ENCODE measurements at places on chromosomes 7 and 10.

DNA sequence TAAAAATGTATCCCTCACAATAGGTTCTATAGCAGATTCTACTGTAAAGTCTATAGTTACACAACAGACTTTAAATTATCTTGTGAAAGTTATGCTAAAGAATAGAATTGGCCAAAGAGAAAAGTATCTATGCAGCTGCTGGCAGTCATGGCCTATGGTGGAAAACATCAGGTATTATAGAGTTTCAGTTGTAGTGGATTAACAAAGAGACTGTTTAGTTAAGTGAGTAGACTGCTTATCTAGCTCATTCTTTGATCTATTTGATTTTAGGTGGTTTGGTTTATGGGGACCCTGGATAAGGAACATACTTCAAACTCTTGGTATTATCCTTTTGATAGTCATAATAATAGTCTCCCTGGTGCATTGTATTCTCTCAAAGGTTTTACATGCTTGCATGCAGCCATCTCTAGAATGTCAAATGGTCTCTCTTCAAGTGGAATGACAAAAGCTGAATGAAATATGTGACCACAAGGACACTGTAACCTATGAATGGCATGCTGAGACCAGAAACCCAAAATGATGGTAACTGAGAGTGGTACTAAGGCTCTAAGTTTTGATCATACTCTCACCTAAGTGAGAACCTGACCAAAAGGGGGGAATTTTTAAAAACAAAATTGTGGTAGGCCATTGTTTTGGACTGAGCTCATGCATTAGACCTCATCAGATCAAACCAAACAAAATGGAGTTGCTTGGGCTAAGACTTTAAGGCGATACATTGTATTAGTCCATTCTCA lies 54.9 kb upstream of the NAMPT start:
- DNase-seq: no peak

GRCh38 chr10:3631701-3632330 lies 153.2 kb downstream of the KLF6 start:
- no peak for DNase-seq

DNA sequence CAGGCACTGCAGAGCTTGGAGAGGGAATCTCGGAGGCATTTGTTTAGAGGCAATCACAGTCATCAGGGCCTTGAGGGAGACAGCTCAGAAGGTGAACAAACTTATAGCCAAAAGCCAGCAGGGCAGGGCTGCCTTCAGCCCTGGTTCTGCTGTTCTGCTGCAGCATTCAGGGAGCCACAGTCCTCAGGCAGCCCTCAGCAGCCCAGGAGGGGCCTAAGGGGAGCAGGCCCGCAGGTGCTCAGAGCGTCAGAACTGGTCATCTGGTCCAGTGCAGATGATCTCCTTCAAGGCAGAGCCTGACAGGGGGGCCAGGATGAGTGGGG lies 84.7 kb downstream of the ARHGAP22 start:
- no peak for DNase-seq

DNA sequence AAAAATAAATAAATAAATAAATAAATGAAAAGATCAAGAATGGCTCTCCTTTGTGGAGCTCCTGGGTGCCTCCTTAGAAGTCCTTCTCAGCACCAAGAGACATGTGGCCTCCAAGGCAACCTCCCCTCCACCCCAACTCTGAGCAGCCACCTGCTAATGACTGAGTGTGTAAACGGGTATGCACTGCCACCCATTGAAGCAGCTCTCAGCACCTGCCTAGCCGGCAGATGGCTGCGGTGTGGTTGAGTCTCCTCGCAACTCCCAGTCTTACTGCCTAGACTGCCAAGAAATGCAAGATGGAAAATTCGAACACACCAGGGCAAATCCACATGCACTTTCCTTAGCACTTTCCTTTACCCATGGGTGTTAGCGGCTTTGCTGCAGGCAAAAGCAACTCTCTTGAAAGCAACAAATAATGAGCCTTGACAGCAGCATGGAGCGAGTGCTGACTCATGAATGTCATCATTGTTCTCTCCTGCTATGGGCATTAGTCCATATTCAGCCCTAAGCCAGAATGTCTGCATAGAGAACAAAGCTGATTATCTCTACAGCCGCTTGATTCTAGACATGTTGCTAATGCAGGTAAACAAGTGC lies 913.9 kb upstream of the AUTS2 start:
- DNase-seq: no peak

DNA sequence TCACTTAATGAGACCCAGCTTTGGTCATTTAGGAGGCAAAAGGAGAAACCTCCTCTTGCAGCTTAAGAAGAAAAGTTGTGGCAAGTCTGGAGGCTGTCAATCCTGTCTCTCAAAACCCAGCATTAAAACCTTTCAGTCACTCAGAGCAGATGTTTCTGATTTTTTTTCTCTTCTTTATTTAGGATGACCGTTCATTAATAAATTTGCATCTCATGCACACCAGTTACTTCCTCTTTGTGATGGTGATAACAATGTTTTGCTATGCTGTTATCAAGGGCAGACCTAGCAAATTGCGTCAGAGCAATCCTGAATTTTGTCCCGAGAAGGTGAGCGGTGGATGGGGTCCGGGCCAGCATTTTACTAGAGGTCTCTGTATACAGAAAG lies 32.0 kb downstream of the TMEM248 start:
- DNase-seq: no peak

DNA sequence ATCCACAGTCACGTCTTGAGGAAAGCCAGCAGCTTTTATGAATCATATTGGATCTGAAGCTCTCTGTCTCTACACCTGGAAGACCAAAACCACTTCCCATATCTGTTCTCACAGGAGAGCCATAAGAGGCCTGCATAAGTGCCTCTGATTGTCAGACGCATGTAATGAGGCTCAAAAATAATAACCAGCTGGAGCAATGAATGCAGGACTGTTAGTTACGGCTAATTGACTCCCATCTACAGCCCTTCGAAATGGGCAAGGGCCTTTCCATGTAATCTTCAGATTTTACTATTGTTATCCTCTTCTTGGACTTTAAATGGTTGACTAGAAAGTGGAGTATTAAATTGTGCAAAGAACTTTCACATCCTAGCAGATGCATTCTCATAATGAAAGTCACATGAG lies 4.4 kb upstream of the SEMA3C start:
- no peak for DNase-seq

DNA sequence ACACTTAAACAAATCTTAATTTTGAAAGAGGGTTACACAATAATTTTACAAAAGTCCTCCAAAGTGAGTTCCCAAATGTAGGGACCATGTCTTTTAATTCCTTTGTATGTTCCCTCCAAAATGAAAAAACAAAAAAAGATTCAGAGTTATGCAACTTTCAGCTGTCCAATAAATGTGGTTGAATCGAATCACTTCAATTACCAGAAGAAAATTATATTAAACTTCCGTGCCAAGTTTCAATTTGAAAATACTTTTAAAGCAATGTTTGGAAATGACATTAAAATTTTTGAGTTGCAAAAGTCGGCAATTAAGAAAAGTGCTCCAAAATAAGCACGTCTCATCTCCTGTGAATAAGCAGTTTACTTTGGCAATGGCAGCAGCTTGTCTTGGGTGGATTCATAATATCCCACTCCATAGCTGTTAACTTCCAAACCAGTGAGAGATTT lies 60.3 kb upstream of the C1GALT1 start:
- DNase-seq: no peak

DNA sequence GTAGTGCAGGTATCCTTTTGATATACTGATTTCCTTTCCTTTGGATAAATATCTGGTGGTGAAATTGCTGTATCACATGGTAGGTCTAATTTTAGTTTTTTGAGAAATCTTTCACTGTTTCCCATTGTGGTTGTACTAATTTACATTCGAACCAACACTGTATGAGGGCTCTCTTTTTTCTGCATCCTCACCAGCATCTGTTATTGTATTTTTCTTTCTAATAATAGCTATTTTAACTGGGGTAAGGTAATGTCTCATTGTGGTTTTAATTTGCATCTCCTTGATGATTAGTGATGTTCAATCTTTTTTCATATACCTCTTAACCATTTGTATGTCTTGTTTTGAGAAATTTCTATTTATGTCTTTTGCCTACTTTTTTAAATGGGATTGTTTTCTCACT lies 335.4 kb upstream of the MTPN start:
- no peak for DNase-seq

GRCh38 chr7:90777041-90777440 lies 180.9 kb downstream of the CDK14 start:
- no peak for DNase-seq

- DNase-seq: no peak
These were observed 52.2 kb downstream of the STEAP1B start for GRCh38 chr7:22447762-22448161.

DNA sequence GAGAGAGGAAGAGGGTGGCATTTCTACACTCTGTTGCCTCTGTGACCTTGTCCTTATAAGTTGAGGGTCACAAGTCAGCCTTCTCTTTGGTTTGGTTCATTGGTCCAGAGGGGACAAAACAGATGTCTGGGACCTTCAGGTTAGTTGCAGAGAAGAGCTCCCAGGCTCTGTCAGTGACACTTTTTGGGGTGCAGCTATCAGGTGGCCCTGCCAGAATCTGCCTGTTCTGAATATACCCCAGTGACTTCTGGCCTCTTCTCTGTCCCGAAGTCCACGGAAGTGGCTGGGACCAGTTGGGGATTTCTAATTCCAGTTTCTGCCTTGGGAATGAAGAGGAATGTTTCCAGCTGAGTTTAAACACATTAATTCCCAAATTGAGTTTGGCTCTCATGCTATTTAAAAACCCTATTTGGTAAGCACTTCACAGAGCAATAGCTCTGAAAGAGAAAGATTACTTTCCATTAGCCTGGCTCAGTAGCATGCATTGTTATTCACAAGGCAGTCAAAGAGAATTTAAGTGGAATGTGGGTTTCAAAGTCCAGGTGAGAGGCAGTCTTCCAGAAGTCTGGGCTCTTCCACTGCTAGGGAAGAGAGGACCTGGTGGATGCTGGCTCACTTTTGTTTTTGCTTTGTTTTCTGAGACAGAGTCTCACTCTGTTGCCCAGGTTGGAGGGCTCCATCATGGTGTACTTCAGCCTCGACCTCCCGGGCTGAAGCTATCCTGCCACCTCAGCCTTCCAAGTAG lies 237.8 kb upstream of the GALNT17 start:
- no peak for DNase-seq

DNA sequence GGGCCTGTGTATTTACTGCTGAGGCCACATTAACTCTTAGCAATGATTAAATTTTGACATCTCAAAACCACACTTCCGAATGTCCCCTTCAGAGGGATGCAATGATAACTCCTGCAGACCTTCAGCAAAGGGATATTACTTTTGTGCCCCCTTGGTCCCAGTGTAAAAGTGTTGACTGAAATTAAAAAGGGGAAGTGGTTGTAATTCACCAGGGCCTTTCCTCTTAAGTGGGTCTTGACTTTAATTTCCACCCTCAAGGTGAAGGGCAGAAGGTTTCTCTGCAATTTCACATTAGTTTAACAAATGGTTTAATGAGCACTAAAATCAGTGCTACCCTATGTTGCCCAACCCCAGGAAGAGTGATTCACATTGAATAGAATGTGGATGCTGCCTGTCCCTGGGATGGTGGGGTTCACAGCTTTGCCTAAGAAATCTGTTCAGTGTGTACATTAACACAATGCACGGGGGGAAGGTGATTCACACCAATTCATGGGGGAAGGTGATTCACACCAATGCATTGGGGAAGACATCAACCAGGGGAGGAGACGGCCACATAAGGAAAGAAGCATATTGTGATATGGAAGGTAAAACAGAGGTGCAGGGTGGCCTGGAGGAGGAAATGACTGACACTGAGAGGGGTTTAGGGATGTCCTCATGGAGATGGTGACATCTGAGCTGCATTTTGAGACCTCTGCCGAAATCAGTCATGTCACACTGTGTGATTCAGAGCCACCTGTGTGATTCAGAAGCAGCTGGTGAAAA lies 19.4 kb upstream of the TNS3 start:
- DNase-seq: no peak

DNA sequence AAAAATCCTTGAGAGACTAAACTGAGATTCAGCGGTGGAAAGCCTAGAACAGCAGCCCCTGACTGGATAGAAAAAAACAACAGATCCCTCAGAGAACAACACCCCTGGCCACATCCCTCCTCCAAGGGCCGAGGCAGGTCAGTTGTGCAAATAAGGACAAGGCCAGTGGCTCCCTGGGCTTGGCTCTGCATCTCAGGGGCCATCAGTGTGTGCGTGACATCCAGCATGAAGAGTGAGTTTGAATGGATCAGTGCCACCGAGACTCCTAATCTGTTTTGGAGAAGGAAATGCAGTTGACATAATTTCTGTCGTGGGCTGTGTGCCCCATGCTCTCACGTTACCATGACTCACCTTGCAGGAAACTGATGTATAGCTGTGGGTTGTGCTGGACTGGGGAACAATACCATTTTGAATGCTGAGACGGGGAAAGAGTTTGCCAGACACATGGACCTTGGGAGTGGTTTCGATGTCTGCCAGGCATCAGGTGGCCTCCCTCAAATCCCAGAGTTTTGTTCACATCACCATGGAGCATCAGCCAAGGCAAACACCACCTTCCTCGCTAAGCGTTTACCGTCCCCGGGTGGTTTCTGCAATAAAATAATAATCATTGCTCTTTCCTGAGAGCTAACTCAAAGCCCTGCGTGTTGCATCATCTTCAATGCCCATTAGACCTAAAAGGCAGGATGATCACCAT lies 153.2 kb upstream of the FZD8 start:
- DNase-seq: no peak

- DNase-seq: no peak
These were observed 116.2 kb upstream of the MKX start for GRCh38 chr10:27861781-27862180.

DNA sequence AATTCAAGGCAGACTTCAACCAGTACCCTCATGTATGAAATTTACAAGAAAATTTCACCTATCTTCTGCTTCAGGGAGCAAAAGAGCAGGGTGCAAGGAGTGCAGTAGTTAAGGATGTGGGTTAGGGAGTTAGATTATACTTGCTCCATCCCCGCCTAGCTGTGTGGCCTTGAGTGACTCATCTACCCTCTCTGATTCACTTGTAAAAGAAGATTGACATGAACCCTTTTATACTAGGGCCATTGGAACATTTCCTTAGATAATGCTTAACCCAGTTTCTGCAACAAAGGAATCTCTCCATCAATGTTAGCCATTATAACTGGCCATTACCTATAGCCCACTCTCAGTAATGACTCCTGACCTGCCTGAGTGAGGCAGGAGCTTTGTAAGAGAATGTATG lies 10.2 kb upstream of the HSPA12A start:
- no peak for DNase-seq

DNA sequence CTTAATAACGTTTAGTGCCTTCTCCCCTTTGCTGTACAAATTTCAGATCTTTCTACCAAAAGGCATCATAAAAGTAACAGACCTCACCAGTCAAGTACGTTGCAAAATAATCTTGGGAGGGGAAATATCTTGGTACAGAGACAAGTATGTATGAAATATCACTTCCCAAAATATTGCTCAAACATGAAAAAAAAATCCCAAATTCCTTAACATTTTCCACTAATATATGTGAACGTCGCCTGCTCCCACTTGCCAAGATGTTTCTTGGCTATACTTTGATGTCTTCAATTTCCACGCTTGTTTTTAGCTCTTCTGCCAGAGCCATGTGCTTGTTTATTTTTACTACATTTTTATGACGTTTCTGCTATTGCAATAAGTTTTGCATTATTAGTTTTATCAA lies 223.5 kb downstream of the PLXNA4 start:
- no peak for DNase-seq

All from SK-N-SH (cell line).